ENCODE measurements at places on chromosomes 2 and 18.

DNA sequence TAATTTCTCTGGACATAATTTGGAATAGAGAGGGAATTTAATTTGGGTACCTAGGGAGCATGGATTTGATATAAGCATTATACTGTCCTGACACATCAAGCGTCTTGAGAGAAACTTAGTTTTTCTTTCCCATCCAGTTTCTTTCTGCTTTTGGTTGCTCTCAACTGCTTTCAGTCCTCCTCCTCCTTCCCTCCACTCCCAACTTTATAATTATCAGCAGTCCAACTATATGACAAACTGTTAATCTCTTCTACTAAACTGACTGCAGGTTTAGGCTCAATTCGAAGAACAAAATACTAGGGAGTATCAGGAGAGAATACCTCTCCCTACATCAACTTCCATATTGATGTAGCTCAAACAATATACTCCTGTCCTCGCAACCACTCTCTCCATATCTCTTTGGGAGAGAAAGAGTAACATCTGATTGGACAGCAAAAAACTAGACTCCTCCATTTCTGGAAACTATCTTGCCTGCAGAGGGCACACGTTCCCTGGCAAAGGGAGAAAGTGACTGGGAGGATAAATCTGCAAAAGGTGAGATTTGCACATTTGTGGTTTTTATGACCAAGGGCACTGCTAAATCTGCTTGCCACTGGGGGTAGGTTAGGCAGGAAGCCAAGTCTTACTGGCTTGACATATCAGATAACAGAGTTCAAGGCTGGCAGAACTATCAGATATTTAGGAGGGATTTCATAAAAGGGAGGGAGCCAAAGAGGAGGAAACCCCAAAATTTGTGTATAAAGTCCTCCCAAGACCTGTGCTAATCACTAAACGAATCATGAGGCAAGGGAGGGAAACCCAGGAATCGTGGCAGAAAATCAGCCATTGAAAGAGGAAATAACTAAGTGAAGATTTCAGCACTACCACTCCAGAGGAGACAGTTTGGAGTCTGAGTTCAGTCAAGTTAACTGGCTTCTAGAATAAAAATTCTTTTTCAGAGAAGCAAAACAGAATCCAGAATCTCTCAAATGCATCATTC is 40.0 kb downstream of the ICA1L start:
- DNase-seq = no peak

DNA sequence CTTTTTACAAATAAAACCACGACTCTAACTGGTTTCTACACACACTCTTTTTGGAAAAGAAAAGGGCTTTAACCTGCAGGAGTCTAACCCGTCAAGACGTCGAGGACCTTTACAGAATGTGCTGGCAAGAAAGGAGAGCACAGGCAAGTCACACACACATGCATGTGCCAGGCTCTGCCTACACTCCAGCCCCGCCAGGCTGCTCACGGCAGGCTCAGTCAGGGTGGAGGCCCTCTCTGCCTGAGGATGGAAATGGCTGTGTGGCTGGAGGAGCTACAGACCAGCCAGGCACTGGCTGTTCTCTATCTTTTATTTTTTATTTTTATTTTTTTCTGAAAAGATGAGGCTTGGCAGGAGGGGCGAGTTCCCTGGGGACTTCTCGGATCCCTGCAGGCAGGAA is 10.2 kb downstream of the SIX3 start:
- DNase-seq = no peak

DNA sequence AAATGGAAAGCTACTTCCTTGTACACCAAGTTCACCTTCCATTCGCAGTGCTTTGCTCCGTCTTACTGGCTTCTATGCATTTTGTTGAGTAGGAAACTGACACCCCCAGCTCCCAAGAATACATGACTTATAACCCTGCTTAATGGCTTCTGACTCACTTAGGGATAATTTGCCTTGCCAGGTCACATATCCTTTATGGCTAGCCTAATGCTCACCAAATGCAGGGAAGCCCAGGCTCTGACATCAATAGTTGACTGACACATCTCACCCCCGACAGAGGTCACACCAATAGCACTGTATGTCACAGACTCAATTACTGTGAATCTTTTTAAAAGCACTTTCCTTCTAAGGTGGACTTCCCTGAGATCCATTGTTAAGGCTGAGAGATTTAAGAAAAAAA is 147.2 kb downstream of the DTNA start:
- DNase-seq = no peak

GRCh38 chr18:59631583-59632181 is 65.5 kb downstream of the CCBE1 start:
- no peak for DNase-seq

DNA sequence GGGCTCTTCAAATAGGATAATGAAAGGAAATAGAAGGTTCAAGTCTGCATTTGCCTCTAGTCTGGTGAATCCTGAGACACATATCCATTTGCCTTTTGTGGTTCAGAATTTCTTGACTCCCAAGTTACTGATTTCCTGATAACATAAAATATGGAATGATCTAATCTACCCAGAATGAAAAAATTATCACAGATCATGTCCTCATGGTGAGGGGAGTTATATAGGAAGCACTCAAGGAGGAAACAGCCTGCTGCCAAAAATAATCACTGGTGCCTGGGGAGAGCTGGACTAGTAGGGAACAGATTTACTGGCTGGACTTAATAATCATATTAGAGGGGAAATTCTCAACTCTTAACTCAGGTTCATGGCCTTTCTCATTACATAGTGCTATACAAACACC is 95.5 kb upstream of the STK17B start:
- no peak for DNase-seq

- no peak for DNase-seq
Observed at GRCh38 chr18:30618567-30618966, 424.0 kb downstream of the DSC3 start.

GRCh38 chr2:12767996-12768624 is 51.4 kb downstream of the TRIB2 start:
- DNase-seq = no peak

DNA sequence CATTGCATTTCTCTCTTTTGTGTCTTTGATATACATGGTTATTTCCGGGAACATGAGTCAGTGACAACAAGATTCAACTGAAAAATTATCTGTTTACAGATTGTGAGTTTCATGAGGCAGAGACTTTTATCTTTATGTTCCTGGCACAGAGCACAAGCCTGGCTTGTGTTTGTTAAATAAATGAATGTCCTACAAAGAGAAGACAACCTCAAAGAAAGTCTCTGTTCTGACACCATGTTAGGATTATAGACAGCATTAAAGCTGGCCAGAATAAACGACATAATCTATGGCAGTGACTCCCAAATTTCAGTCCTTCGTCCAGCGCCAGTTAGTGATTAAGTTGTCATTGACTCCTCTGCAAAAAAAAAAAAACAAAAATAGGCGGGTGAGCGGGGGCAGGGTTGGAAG is 97.4 kb upstream of the DNAJC10 start:
- DNase-seq = no peak

DNA sequence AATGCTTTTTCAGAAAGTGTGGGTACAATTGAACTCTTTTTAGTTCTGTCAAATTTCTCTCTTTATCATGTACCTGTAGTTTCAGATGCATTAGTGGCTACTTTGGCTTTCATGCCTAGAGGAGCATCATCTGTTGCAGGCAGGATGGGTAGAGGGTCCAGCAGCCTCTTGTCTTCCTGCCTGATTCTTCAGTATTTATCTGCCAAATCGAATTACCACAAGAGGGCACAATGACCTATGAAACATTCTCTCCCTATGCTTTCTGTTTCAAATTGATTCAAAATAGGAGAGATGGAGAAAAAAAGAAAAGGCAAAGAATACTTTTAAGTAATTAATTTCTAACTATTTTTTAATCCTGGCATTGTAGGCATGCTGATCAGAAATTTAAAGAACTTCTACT is 477.2 kb downstream of the TRIB2 start:
- peak; percentile 24 for DNase-seq

GRCh38 chr2:106189764-106190468 is 4.2 kb downstream of the UXS1 start:
- DNase-seq = no peak

DNA sequence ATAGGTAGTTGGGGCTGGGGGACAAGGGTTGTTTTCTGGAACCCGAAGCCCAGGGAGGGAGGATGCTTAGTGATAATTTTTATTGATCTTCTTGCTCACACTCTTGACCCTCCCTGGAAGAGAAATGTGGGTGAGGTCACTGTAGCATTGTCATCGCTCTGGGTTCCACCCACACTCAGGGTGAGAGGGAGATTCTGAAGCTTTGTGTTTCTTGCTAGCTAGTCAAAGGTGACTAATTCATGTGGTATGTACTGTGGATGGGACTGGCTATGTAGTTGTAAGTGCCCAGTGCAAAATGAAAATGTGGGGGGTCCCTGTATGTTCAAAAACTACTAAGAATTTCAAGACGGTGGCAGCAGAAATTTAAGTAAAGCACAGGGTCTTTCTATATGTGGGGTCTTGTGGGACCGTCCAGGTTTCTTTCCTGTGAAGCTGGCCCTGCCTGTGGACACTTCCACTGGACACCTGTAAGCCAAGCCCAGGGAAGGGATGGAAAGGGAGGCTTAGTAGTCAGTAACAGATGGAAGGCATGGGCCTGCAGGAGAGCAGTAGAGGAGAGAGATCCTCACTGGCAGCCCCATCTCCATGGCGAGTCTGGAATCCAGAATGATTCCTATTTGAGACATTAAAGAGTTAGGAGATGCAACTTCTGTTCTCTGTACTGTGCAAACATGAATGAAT is 35.0 kb downstream of the TSN start:
- DNase-seq = no peak

GRCh38 chr2:34534761-34535160 is 935.7 kb upstream of the FAM98A start:
- no peak for DNase-seq

DNA sequence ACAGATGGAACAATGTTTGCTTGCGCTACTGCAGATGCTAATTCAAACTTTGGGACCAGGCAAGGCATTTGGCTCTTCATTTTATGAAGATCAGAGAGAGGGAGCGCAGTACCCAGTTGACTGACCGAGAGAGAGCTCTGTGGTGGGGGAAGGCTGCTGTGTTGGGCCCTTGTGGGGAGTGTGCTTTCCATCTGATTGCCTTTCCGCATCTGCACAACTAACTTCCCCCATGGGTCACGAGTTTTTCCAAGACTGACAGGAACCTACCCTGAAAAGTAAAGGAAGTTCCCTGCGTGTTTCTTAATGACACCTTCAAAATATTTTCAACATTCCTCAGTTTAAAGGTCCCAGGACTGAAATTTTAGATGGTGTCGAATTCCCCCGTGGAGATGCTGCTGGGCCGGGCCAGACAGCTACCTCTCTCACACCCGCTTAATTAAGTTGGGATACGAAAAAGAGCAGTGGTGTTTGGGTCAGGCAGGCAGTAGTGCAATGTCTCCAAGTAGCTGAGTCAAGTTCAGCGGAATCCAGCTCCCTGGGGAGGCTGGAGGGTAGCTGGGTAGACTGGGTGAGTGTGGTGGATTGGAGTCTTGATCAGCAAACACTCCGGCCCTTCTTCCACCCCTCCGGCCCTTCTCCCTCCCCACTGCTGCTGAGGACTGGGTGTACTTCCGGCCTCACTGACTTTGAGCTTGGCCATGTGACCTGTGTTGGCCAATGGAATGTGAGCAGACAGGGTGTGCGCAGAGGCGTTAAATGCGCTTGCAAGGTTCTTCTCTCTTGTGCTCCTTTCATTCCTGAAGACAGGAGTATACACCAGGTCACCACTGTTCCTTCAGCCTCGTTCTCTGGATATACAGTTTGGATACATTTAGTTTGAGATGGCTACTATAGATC is 2.3 kb upstream of the ARHGAP25 start:
- no peak for DNase-seq

- no peak for DNase-seq
Observed at GRCh38 chr2:220660277-220661145, 911.6 kb downstream of the EPHA4 start.

GRCh38 chr2:170679607-170680079 is 35.5 kb upstream of the SP5 start:
- no peak for DNase-seq

- DNase-seq = no peak
Observed at GRCh38 chr2:76946631-76947145, 575.5 kb downstream of the LRRTM4 start.

GRCh38 chr18:26089293-26090129 is 902 bp downstream of the SS18 start:
- DNase-seq = no peak

- DNase-seq = no peak
Observed at GRCh38 chr18:45435810-45436209, 179.5 kb upstream of the SLC14A2 start.

GRCh38 chr18:39521164-39521563 is 1955.6 kb upstream of the CELF4 start:
- DNase-seq = no peak

DNA sequence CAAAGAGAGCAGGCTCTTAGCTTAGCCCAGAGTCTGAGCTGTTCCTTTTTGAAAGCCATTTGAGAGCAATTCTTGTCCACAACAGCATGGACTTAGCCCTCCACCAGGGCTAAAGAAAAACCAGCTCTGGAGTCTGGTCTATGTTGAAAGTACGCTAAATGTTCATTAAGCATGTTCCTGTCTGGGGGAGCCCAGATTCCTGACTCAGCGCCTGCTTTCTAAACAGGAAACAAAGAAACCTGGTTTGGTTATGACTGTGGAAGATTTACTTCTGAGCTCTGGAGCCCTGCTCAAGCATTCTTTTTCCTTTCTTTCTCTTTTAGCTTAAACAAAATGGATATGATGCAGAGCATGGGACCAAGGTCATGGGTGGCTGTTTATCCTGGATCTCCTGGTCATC is 279.8 kb downstream of the RBM43 start:
- DNase-seq = no peak

DNA sequence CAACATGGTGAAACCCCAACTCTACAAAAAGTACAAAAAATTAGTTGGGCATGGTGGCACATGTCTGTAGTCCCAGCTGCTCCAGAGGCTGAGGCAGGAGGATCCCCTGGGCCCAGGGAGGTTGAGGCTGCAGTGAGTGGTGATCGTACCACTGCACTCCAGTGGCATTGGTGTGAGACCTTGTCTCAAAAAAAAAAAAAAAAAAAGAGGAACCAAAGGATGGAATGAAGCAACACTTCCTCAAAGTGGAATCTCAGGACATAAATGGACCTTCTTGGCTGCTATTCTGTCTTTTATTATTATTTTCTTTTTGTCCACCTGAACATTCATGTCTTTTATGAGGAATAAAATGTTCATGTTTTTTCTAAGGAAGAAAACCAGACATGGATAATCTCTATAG is 13.7 kb downstream of the GEMIN6 start:
- no peak for DNase-seq

GRCh38 chr2:165833156-165833555 is 39.1 kb upstream of the GALNT3 start:
- no peak for DNase-seq

- no peak for DNase-seq
Observed at GRCh38 chr2:239587841-239588240, 187.0 kb upstream of the HDAC4 start.

GRCh38 chr2:1375794-1376193 is 37.5 kb upstream of the TPO start:
- no peak for DNase-seq

DNA sequence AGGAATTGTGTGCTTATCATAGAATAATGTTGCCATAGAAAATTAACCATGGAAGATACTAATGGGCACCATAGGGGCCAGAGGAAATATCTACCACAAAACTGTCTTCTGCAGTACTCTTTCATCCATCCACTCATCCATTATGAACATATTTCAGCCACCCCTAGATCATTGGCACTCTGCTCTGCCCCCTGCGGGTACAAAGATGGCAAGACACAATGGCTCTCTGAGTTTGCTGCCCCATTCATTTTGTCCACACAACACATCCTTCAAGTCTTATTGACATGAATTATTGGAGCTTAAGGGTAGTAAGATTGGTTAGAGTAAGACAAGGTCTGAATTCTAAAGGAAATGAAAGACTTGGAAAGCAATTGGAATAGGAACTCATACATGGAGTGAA is 1224.7 kb upstream of the CELF4 start:
- no peak for DNase-seq

- DNase-seq = no peak
Observed at GRCh38 chr2:228628682-228629081, 447.2 kb upstream of the SPHKAP start.

Data from NCI-H774 (cell line).